ENCODE measurements at places on chromosomes 3 and 15. TPM values are rescaled to one million over a fixed set of nuclear protein-coding genes. Genes with fewer than 3 reads are reported as not detected.

DNA sequence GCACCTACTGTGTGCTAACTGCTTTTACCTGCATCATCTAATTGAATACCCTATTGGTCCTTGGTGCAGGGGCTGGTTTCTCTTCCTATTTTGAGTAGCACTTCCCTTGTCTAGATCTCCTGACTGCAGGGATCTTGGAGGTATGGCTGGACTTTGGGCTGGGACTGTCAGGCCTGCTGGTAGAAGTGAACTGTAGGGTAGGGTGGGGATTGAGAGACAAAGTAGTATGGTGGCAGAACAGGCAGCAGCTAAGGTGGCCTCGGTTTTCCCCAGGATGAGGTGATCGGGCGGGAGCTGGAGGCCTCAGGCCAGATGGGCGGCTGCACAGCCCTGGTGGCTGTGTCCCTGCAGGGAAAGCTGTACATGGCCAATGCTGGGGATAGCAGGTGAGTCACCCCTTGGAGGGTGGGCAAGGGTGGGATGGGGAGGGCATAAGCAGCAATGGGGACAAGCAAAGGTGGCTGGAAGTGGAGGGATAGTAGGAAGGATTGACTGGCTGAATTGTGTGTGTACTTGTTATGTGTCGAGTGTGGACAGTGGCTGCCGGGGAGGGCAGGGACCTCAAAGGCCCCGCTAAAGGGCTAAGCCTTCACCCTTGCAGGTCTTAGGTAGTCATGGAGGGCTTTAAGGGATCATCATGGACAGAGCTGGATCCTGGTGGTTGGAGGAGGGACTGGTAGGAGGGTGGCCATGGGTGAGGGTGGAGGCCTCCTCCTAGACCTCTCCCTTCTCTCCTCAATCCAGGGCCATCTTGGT, 2.0 kb downstream of the PPM1M start:
- peak overlapping the region; percentile 74 for H3K27ac ChIP-seq
- H3K4me1 ChIP-seq = peaks cover 18% of the 10 kb centered on the region
- peaks cover 13% of the 10 kb centered on the region for H3K27me3 ChIP-seq
- peak overlapping the region; percentile 56 for H3K4me3 ChIP-seq
- no peak for DNase-seq
- peaks cover 23% of the 10 kb centered on the region for H3K36me3 ChIP-seq

GRCh38 chr15:27583651-27584050, 515.5 kb downstream of the OCA2 start:
- DNase-seq = no peak
- peaks cover 2% of the 10 kb centered on the region for H3K27me3 ChIP-seq
- no peaks in the 10 kb centered on the region for H3K4me1 ChIP-seq
- H3K36me3 ChIP-seq = no peaks in the 10 kb centered on the region

GRCh38 chr3:76585794-76586392, 454.0 kb upstream of the ROBO2 start:
- no peak overlapping the region for H3K27ac ChIP-seq
- no peaks in the 10 kb centered on the region for H3K27me3 ChIP-seq
- H3K36me3 ChIP-seq = no peaks in the 10 kb centered on the region
- no peak for DNase-seq

DNA sequence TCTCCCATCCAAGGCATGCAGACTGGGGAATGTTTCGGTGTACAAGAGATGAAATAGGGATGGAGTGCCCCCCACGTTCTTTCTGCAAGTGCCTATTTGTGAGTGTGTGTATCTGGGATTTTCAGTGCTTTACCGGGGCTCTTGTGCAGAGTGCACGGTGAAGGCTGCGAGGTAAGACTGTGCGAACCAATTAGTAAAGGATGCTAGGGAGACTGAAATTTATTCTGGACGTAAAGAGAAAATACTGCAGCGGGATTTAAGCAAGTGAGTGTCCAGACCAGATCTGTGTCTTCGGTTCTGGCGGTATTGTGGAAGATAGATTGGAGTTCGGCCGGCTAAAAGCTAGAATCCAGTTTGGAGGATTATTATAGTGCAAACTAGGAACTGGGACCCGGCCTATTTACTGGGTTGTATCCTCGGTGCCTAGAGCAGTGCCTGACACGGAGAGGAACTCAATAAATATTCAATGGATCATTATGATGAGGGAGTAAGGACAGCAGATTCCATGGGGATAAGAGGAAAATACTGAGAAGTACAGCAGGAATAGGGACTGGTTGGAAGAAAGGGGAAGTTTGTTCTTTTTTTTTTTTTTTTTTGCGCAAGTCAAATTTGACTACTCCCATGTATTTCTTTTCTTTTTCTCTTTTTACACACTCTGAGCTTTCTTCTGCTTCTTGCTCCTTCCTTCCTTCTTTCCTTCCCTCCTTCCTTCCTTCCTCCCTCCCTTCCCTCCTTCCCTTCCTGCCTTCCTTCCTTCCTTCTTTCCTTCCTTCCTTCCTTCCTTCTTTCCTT, 580 bp upstream of the MAGEF1 start:
- peaks cover 19% of the 10 kb centered on the region for H3K36me3 ChIP-seq
- peaks cover 31% of the 10 kb centered on the region for H3K4me1 ChIP-seq
- peak overlapping the region; percentile 14 for H3K27ac ChIP-seq
- H3K27me3 ChIP-seq = peaks cover 5% of the 10 kb centered on the region
- H3K4me3 ChIP-seq = peak overlapping the region; percentile 98

DNA sequence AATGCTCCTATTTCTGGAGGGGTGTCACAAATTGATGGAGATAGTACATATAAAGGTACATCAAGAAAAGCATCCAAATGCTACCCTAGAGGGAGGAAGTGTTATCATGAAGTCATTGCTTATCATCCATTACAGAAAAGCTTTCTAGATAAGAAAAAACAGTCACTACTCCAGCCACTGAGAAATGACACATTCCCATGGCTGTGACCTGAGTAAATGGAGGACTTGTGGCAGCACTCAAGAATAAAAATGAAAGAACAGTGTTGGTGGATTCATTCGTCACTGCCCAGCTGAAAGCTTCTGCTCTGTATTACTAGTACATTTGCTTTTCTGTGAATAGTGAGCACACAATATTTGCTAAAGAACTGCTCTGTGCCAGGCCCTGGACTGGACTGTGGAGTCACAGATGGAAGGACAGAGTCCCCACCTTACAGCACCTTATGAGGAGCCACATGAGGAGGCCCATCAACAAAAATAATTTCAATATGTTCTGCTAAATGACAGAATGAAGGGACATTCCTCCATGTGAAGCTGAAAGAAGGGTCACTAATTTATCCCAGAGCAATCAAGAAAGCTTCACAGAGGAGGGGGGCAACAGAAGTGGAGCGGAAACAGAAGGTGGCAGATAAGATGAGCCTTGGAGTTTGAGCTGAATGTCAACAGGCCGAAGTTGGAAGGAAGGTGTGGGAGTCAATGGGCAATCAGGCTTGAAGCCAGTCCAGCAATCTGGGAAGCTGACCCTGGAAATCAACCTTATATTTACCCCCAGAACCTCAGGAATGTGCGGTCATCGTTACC, 343.5 kb upstream of the TRIM42 start:
- no peaks in the 10 kb centered on the region for H3K36me3 ChIP-seq
- H3K4me1 ChIP-seq = peaks cover 15% of the 10 kb centered on the region
- no peaks in the 10 kb centered on the region for H3K27me3 ChIP-seq

GRCh38 chr3:59772416-59773408, 722.9 kb upstream of the CFAP20DC start:
- no peak for DNase-seq

DNA sequence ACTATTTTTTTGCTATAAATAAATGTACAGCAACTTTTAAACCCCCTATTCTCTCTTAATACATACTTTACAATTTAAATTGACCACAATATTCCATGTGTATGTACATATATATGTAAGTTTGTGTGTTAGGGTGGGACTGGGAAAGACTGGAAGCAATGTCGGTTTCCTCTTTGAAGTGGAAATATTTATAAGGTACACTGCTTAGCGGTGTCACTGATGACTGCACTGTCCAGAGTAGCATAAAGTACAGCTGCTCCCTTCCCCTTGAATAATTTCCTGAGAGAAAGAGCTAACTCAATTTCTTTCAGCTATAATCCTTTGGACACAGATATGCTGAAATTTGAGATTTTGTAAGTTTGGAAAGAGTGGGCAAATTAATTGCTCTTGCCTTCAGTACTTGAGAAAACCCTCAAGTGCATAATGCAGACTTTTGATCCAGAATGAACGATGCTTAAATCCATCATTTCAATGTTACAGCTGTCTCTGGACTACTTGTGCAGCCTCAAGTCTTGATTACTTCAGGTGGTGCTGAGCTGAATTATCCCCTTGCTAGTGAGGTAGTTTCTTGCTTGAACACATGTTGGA, 267.0 kb upstream of the CFAP20DC start:
- H3K27me3 ChIP-seq = no peaks in the 10 kb centered on the region
- H3K27ac ChIP-seq = no peak overlapping the region
- no peak overlapping the region for H3K4me3 ChIP-seq

DNA sequence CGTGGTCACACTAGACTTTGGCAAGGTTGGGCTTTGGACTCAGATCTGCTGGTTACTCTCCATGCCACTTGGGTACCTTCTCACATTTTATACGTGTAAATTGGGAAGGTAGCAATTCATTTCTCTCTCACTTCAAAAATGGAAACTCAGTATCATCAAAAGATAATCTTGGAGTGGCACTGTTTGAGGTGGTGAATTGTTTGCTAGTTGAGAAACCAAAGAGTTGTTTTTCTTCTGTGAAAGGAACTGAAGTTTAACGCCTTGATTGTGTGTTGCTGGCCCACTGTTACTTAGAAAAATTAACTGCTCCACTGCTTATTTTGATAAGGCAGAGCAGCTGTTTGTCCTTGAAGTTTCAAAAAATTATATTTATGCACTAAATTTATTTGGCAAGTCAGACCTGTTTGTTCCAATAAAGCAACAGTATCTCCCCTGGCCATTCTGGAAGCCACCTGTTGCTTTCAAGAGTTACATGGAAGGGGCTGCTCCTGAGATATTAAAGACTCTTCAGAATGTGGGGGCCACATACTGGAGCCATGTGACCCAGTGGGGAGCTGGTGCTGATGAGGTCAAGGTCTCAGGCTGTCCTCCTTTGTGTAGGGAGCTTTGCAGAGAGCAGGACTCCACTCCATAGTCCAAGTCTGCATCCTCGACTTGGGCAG, 16.2 kb downstream of the PLCL2 start:
- no peak for DNase-seq
- H3K4me1 ChIP-seq = peaks cover 6% of the 10 kb centered on the region
- H3K4me3 ChIP-seq = no peak overlapping the region
- no peaks in the 10 kb centered on the region for H3K36me3 ChIP-seq
- no peak overlapping the region for H3K27ac ChIP-seq
- H3K27me3 ChIP-seq = peaks cover 2% of the 10 kb centered on the region

- no peak for DNase-seq
- no peaks in the 10 kb centered on the region for H3K4me1 ChIP-seq
- no peak overlapping the region for H3K4me3 ChIP-seq
- H3K27ac ChIP-seq = no peak overlapping the region
These were observed 288.1 kb upstream of the NECTIN3 start for GRCh38 chr3:110783541-110783940.

- no peak overlapping the region for H3K27ac ChIP-seq
- H3K4me1 ChIP-seq = peaks cover 11% of the 10 kb centered on the region
- H3K4me3 ChIP-seq = no peak overlapping the region
- no peaks in the 10 kb centered on the region for H3K36me3 ChIP-seq
These were observed 11.1 kb upstream of the UBE2Q2 start for GRCh38 chr15:75832114-75832513.

- H3K4me1 ChIP-seq = peaks cover 9% of the 10 kb centered on the region
- H3K36me3 ChIP-seq = peaks cover 30% of the 10 kb centered on the region
- no peak for DNase-seq
- H3K4me3 ChIP-seq = no peak overlapping the region
These were observed 88.8 kb upstream of the PLXND1 start for GRCh38 chr3:129695230-129695629.

GRCh38 chr3:185337231-185337816, 25.6 kb upstream of the MAP3K13 start:
- H3K36me3 ChIP-seq = no peaks in the 10 kb centered on the region
- no peak for DNase-seq
- H3K27me3 ChIP-seq = no peaks in the 10 kb centered on the region
- H3K27ac ChIP-seq = no peak overlapping the region

GRCh38 chr3:158104431-158104921, 1.7 kb downstream of the SHOX2 start:
- no peak overlapping the region for H3K27ac ChIP-seq
- H3K27me3 ChIP-seq = peaks cover 38% of the 10 kb centered on the region
- H3K4me1 ChIP-seq = peaks cover 28% of the 10 kb centered on the region
- H3K4me3 ChIP-seq = peak overlapping the region; percentile 47

DNA sequence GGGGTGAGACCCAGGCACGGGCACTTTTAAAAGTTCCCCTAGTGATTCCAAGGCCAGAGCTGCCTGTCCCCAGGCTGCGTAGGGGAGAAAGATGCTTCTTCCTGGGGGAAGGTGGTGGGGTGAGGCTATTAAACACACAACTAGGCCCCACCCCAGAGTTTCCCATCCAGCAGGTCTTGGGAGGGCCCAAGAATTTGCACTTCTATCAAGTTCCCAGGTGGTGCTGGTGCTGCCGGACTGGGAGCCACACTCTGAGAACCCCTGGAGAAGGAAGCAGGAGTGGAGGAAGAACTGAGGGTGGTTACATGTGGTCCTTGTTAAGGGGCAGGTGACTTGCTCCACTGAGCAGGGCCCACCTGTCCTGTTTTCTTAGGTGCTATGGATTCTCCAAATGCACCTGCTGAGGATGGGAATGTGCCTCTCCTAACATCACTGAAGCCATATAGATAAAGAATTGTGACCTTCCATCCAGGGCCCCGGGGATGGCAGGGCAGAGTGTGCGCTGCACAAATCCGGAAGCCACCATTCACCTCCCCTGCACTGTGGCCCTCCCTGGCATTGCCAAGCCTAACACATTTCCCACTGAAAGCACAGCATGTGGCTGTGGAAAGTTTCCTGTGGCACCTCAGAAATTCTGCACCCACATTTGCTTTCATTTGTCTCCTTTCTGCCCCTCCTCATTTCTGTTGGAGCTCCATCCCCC, 111.5 kb upstream of the MEF2A start:
- peaks cover 7% of the 10 kb centered on the region for H3K4me1 ChIP-seq
- DNase-seq = no peak
- H3K4me3 ChIP-seq = no peak overlapping the region
- no peaks in the 10 kb centered on the region for H3K36me3 ChIP-seq

DNA sequence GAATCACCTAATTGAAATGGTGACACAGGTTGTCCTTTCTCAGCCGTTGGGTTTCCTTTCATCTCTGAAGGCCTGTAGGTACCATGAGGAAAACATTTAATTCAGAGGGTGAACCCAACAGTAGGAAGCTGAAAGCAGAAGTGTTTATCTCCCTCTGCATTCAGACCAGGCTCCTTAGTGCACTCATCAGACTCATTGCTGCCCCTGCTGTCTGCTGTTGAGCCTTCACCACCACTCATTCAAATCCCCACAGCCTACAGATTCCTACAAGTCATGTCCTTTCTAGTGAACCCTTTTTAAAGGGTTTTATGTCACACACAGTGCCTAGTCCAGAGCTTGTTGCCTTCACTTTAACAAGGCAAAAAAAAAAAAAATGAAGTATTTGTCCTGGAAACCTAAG, 13.4 kb downstream of the WDR48 start:
- H3K4me1 ChIP-seq = peaks cover 4% of the 10 kb centered on the region
- peak; percentile 50 for DNase-seq
- no peak overlapping the region for H3K27ac ChIP-seq
- peaks cover 6% of the 10 kb centered on the region for H3K36me3 ChIP-seq

The CCDC33 gene
- total RNA-seq = 0.51 TPM

The CHL1 gene
- total RNA-seq = not detected

The EIF4E3 gene
- 5.2 TPM for total RNA-seq

The CYP1A1 gene
- 7.0 TPM for total RNA-seq

The OR5K2 gene
- not detected for total RNA-seq

The IQCF5 gene
- not detected for total RNA-seq

The WNT7A gene
- not detected for total RNA-seq

The STRA6 gene
- total RNA-seq = 9.2 TPM

The PRRT3 gene
- total RNA-seq = 1.9 TPM
